Activated CD8-positive, alpha-beta memory T cell treated with anti-CD3 and anti-CD28 coated beads, Interleukin-2, amount 10 ng/mL, durations not matched to agents 7 days and 5 days (primary cell): ENCODE measurements at places on chromosomes 2 and 18. TPM values are rescaled to one million over a fixed set of nuclear protein-coding genes. Genes with fewer than 3 reads are reported as not detected.

DNA sequence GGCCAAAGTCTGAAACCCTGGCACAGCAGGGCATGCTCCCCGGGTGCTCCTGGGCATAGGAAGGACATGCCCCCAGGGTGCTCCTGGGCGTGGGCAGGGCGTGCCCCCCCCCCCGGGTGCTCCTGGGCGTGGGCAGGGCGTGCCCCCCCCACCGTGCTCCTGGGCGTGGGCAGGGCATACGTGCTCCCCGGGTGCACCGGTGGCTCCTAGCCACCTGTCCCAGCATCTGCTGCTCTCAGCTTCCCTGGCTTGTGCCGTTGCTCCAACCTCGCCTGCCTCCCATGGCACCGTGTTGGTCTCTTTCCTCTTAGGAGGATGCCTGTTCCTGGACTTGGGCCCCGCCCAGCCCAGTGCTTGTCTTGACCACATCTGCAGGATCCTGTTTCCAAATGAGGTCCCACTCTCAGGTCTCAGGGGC lies 95.6 kb upstream of the CTDP1 start:
- H3K4me1 ChIP-seq, result peaks cover 2% of the 10 kb centered on the region
- H3K36me3 ChIP-seq, result no peaks in the 10 kb centered on the region
- no peak for DNase-seq
- no peaks in the 10 kb centered on the region for H3K27me3 ChIP-seq
- no peak overlapping the region for H3K4me3 ChIP-seq

DNA sequence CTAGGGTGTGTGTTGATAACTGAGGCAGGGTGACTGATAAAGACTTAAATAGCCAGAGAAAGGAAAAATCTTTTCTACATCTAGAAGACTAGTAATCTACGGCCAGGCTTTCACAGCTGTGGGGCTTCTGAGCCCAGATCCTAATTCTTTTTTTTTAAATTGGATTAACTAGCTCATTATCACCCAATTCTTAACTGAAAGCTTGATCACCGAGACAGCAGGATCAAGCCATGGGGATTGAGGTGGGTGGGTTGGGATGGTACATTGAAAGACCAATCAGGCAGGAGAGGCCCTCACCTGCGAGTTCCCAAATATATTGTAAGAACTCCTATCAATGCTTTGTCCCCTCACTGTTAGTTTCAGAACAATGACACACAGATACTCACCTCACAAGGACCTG lies 20.0 kb upstream of the NFE2L2 start:
- H3K4me3 ChIP-seq, result no peak overlapping the region
- H3K36me3 ChIP-seq, result peaks cover 13% of the 10 kb centered on the region

CYS1 gene
- 0.75 TPM for total RNA-seq

DNA sequence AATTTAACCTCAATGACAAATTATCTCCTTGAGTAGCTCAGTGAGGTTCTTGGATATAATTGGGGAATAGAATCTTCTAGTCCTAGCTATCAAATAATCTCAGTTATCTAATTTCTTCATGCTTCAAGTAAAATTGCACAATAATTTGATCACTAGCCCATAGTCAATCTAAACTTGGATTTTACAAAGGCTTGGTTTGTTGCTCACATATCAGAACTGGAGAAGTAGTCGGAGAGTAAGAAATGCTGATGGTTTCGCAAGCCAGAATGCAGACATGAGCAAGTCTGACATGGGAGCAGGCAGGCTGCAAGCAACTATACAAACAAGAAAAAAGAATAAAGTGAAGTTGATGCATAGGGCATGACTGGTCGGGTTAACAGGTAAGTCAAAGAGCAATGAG lies 11.7 kb upstream of the PDE11A start:
- no peak for DNase-seq
- H3K27ac ChIP-seq, result no peak overlapping the region
- H3K36me3 ChIP-seq, result no peaks in the 10 kb centered on the region
- H3K27me3 ChIP-seq, result peaks cover 20% of the 10 kb centered on the region

GRCh38 chr2:38218591-38218991 lies 142.6 kb upstream of the CYP1B1 start:
- H3K4me3 ChIP-seq, result no peak overlapping the region
- peaks cover 26% of the 10 kb centered on the region for H3K27me3 ChIP-seq
- H3K4me1 ChIP-seq, result peaks cover 21% of the 10 kb centered on the region
- H3K36me3 ChIP-seq, result peaks cover 1% of the 10 kb centered on the region

GALNT13 gene
- total RNA-seq, result not detected

CROCC2 gene
- total RNA-seq, result not detected

DNA sequence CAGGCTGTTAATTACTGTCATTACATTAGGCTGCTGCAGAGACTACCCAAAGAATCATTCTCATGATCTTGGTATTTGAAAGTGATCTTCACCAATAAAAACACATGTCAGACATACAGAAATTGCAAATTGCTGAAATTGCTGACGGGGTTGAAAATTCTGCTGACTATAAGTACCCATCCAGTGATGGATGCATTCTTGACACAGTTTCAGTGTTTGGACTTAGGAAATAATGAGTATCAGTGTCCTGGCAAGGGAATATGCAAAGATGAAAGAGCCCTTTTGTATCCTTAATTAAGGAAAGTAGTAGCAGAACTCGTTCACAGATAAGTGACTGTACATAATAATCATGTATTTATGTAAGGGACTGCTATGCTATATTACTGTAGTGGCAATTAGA lies 221.1 kb upstream of the ATP5MC3 start:
- H3K27me3 ChIP-seq, result peaks cover 12% of the 10 kb centered on the region
- peaks cover 6% of the 10 kb centered on the region for H3K4me1 ChIP-seq
- H3K36me3 ChIP-seq, result no peaks in the 10 kb centered on the region
- no peak overlapping the region for H3K27ac ChIP-seq
- no peak overlapping the region for H3K4me3 ChIP-seq
- no peak for DNase-seq

- DNase-seq, result no peak
- H3K4me3 ChIP-seq, result no peak overlapping the region
- H3K4me1 ChIP-seq, result no peaks in the 10 kb centered on the region
These were observed 29.3 kb upstream of the DCC start for GRCh38 chr18:52310651-52311050.

MRPL19 gene
- 38.2 TPM for total RNA-seq

DNA sequence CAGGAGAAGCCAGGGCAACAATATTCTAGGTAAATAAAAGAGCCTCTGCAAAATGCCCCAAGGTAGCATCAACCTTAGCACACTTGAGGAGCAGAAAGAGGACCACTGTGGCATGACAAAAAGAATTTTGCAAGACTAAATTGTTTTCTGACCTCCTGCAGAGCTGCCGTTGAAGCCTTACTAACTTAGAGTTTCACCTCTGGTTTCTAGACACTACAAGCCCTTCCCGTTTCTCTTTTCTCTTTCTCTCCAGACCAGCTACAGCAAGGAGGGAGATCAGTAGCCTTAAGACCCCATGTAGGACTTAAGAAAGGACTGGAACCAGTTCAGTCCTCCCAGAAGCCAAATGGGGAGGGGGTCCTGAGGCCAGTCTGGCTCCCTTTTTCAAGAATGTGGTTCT lies 73.3 kb upstream of the SP3 start:
- peaks cover 15% of the 10 kb centered on the region for H3K4me1 ChIP-seq
- no peaks in the 10 kb centered on the region for H3K36me3 ChIP-seq
- H3K4me3 ChIP-seq, result no peak overlapping the region

GRCh38 chr2:6739547-6739946 lies 126.2 kb downstream of the CMPK2 start:
- H3K27me3 ChIP-seq, result peaks cover 8% of the 10 kb centered on the region
- no peaks in the 10 kb centered on the region for H3K4me1 ChIP-seq
- H3K4me3 ChIP-seq, result no peak overlapping the region
- no peaks in the 10 kb centered on the region for H3K36me3 ChIP-seq
- no peak overlapping the region for H3K27ac ChIP-seq

VAPA gene
- 134 TPM for total RNA-seq

- peaks cover 16% of the 10 kb centered on the region for H3K27me3 ChIP-seq
- peaks cover 26% of the 10 kb centered on the region for H3K4me1 ChIP-seq
- no peak overlapping the region for H3K27ac ChIP-seq
- no peak for DNase-seq
These were observed 48.0 kb upstream of the CTLA4 start for GRCh38 chr2:203819434-203820133.

DNA sequence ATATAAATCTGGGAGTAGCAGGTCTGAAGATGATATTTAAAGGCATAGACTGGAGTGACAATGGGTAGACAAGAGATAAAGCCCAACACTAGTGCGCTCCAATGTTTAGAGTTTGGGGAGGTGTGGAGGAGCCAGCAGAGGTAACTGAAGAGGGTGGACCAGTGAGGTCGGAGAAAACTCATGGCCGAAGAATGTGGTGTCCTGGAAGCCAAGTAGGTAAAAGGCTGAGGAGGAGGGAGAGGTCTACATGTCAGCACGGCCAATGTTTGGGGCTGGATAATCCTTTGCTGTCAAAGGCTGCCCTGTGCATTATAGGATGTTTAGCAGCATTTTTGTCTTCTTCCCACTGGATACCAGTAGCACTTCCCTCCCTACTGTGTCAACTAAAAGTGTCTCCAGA lies 78.8 kb upstream of the KCNE4 start:
- no peak overlapping the region for H3K4me3 ChIP-seq
- DNase-seq, result no peak
- no peaks in the 10 kb centered on the region for H3K4me1 ChIP-seq
- peaks cover 9% of the 10 kb centered on the region for H3K27me3 ChIP-seq
- no peaks in the 10 kb centered on the region for H3K36me3 ChIP-seq

DNA sequence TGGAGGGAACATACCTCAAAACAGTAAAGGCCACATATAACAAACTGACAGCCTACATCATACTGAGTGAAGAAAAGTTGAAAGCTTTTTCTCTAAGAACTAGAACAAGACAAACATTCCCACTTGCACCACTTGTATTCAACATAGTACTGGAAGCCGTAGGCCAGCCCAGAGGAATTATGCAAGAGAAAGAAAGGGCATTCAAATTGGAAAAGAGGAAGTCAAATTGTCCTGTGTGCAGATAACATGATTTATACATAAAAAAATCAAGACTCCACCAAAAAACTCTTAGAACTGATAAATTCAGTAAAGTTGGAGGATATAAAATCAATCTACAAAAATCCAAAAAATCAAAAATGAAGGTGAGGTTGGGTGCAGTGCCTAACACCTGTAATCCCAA lies 8.0 kb upstream of the KDM3A start:
- H3K36me3 ChIP-seq, result peaks cover 7% of the 10 kb centered on the region
- H3K4me1 ChIP-seq, result no peaks in the 10 kb centered on the region
- DNase-seq, result no peak
- no peak overlapping the region for H3K27ac ChIP-seq
- peaks cover 25% of the 10 kb centered on the region for H3K27me3 ChIP-seq
- H3K4me3 ChIP-seq, result no peak overlapping the region

DNA sequence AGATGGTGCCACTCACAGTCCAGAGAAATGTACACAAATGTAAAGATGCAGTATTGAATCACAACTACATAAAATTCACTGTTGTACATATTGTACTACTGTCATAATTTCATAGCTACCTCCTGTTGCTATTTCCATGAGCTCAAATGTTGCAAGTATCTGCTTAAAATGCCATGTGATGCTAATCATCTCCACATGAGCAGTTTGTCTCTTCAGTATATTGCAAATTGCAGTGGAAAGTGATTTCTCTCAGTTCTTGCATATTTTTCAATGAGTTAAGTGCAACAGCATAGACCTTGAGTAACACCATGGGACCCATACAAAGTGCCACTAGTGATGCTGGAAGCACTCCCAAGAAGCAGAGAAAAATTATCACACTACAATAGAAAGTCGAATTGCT lies 51.9 kb downstream of the MAIP1 start:
- no peaks in the 10 kb centered on the region for H3K36me3 ChIP-seq
- H3K27ac ChIP-seq, result no peak overlapping the region
- H3K4me3 ChIP-seq, result no peak overlapping the region

SERPINB4 gene
- total RNA-seq, result not detected

DNA sequence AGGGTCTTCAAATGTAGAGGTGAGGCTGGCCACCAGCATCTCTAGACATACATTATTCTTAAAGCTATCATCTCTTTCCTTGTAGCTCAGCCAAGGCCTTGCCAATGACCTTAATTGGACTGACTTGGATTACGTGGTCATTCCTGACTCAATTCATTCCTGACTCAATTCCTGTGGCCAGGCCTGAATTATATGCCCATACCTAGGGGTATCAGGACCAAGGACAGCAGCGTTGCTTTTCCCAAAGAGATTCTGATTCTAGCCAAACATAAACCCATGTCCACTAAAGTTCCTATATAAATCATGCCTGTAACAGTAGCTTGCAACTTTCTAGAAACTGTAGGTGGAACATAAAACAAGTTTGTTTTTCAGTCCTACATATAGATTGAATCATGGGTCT lies 231.7 kb downstream of the ARL6IP6 start:
- H3K4me3 ChIP-seq, result no peak overlapping the region
- H3K4me1 ChIP-seq, result peaks cover 5% of the 10 kb centered on the region
- no peaks in the 10 kb centered on the region for H3K36me3 ChIP-seq
- H3K27me3 ChIP-seq, result no peaks in the 10 kb centered on the region

DNA sequence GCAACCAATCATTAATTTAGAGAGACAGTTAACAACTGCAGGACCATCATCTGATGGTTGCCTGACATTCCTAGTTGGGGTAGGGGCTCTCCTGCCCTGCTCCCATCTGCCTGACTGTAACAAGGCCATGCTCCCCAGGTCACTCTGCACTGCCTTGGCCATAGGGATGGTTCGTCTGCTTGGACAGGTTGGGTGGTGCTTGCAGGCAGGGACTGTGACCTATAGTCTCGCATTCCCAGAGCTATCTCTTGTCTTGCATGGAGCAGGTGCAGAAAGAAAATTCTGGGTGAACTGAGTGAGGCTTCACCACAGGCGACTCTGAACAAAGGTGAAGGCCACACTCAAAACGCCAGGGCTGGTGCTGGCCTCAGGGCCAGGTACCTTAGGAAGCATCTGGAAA lies 64.7 kb downstream of the EMILIN2 start:
- H3K27ac ChIP-seq, result no peak overlapping the region
- H3K4me3 ChIP-seq, result no peak overlapping the region
- DNase-seq, result no peak
- peaks cover 21% of the 10 kb centered on the region for H3K36me3 ChIP-seq

- peaks cover 6% of the 10 kb centered on the region for H3K4me1 ChIP-seq
- no peak overlapping the region for H3K27ac ChIP-seq
- no peak for DNase-seq
- H3K4me3 ChIP-seq, result no peak overlapping the region
- H3K27me3 ChIP-seq, result no peaks in the 10 kb centered on the region
These were observed 216.0 kb upstream of the HAAO start for GRCh38 chr2:43008388-43008787.

ITGA6 gene
- 5.5 TPM for total RNA-seq

GRCh38 chr18:44817831-44818473 lies 137.3 kb downstream of the SETBP1 start:
- no peak overlapping the region for H3K4me3 ChIP-seq
- H3K27me3 ChIP-seq, result no peaks in the 10 kb centered on the region
- H3K4me1 ChIP-seq, result peaks cover 18% of the 10 kb centered on the region

LTBP1 gene
- 0.37 TPM for total RNA-seq

DNA sequence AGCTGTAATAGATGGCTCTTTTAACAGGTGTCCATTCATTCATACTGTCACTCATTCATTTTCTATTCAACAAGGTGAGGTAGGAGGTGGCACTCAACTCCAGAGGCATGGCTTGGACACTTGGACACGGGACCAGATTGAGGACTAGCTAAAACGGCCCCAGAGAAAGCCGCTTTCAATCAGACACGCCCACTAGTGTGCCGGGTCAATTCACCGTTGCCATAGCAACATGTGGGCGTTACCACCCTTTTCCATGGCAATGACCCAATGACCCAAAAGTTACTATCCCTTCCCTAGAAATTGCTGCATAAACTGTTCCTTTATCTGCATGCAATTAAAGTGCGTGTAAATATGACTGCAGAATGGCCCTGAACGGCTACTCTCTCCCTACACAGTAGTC lies 49.2 kb upstream of the LGALSL start:
- no peaks in the 10 kb centered on the region for H3K4me1 ChIP-seq
- H3K36me3 ChIP-seq, result no peaks in the 10 kb centered on the region
- no peak overlapping the region for H3K4me3 ChIP-seq
- H3K27ac ChIP-seq, result no peak overlapping the region
- peaks cover 18% of the 10 kb centered on the region for H3K27me3 ChIP-seq
- no peak for DNase-seq

GRCh38 chr2:101766871-101767739 lies 69.6 kb downstream of the MAP4K4 start:
- peaks cover 38% of the 10 kb centered on the region for H3K4me1 ChIP-seq
- no peak for DNase-seq
- no peaks in the 10 kb centered on the region for H3K27me3 ChIP-seq
- H3K4me3 ChIP-seq, result no peak overlapping the region
